ENCODE measurements at places on chromosomes 7 and 10.

GRCh38 chr7:50762337-50762736 lies 20.4 kb downstream of the GRB10 start:
- DNase-seq: no peak

GRCh38 chr7:138089080-138089901 lies 13.0 kb downstream of the AKR1D1 start:
- no peak for DNase-seq

DNA sequence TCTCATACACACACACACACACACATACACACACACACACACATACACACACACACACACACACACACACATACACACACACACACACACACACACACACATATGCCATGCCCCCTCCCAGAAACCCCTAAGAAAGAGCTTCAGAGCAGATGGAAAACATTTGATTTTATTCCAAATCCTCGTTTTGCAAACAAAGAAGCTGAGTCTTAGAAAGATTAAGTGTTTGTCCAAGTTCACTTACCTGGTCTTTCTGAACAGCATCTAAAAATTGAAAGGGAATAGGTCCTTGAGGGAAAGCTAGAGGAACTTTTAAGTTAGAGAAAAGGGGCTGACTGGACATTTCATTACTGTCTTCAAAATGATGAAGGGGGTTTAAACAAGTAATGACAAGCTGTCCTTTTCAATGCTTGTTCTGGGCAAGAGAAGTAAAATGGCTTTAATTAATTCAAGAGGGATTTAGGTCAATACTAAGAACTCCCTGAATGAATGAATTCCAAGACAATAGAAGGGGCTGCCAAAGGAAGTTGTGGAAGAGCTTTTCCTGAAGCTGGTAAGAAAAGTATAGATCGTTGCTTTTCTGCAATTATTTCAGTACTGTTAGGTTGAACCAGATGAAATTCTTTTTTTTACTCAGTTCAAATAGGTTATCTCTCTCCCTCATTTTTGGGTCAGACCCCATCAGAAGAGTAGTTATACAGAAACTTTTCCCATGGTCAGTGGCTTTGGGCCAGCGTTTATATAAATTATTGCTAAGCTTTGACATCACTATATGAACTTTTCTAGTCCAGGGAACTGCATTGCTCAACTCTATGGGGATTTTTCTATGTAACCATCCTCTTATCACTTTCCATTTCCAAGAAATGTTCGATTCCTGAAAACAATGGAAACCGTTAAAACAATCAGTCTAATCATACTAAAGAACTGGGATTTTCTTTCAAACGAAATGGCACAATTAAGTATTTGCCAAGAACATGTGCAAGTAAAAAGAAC lies 261.4 kb downstream of the MTERF1 start:
- no peak for DNase-seq

- DNase-seq: no peak
Measured at GRCh38 chr10:30868611-30869010, 163.1 kb downstream of the ZNF438 start.

DNA sequence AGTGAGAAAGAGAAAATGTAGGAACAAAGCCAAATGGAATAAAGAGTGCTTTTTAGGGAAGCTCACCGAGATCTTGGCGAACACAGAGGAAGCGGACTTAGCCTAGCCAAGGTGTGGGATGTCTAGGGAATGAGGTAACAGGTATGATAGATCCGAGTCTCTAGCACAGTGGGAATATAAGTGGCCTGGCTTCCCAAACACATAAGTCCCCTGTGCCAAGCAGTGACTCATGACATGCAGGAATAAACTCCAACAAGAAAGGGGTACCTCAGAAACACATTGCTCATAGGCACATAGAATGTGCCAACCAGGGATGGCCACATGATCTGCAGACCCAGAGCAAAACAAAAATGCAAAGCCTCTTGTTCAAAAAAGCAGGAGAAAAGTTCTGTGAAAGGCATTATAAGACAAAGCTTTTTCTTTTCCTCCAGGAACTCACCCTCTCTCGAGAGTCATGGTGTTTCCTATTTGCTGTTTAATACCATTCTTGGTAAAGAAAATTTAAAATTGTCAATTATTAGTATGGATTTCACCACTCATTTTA lies 542.5 kb downstream of the GATA3 start:
- DNase-seq: no peak

DNA sequence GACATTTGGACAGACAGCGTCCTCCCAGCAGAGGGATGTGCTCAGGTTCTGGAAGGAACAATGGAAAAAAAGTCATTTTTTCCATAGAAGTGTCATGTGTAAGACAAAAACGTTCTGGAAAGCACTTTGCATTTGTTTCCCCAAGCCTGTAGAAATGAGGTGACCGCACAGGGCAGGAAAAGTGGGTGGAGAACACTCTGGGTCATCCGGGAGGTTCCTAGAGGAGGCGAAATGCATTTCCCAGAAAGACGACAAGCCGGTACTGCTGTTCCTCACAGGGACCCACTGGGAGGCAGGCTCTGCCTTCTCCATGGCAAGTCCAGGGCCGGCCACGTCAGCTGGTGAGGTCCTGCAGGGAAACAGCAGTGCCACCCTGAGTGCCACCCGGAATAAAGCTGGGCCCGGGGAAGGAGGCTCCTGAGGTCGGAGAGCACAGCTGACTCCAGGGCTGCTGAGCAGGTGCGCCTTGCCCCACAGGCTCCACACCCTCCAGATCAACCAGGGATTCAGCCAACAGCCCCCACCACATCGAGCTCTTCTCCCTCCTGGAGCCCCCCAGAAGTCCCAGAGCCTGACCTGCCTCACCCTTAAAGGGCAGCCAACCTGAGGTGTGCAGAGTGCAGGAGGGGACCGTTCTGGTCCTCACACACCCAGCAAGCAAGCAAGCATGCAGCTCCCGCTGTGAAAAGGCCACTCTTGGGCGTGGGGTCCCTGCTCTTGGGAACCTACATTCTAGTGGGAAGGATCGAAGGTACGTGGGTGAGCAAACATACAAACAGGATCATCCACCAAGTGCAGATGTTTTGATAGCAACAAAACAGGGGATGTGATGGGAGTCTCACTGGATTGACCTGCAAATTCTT lies 28.8 kb upstream of the INPP5A start:
- DNase-seq: no peak

- DNase-seq: peak; percentile 6
Measured at GRCh38 chr10:124153023-124153826, 59.8 kb upstream of the CHST15 start.

GRCh38 chr10:50636618-50637579 lies 13.1 kb upstream of the SGMS1 start:
- DNase-seq: no peak

GRCh38 chr7:1323178-1324027 lies 90.7 kb downstream of the UNCX start:
- no peak for DNase-seq

DNA sequence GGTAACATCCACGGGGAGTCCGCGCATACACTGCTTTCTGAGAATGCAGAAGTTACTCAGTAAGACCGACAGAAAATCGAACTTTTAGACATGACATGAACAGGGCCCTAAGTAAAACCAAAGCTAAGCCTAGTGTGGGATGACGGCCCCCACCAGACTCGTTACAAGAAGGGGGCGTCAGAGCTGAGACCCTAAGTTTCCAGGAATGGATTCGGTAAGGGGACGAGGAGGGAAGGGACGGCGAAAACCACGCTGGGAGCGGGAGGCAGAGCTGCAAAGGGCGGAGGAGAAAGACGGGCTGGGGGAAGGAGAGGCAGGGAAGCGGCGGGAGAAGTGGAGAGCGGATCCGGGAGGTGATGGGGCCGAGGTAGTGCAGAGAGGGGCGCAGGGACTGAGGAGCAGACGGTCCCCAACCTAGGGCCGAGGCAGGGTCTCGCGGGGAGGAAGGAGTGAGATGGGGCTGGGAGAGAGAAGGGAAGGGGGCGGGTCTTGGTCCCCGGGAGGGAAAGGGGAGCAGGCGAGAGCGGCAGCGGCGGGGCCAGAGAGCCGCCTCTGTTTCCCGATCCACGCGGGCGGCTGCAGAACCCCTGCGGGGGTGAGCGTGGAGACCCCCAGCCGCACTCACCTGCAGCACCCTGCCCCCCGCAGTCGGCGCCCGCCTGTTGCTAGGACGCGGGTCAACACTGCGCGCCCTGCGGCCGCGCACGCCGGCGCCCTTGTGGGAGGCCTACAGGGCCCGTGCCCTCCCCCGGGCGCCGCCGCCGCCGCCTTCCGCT lies 513 bp downstream of the ODAD2 start:
- DNase-seq: no peak

DNA sequence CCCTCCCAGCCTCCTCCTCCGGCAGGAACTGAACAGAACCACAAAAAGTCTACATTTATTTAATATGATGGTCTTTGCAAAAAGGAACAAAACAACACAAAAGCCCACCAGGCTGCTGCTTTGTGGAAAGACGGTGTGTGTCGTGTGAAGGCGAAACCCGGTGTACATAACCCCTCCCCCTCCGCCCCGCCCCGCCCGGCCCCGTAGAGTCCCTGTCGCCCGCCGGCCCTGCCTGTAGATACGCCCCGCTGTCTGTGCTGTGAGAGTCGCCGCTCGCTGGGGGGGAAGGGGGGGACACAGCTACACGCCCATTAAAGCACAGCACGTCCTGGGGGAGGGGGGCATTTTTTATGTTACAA lies 83.3 kb downstream of the PAX2 start:
- DNase-seq: no peak
